ENCODE measurements at places on chromosomes 13 and 19. TPM values are rescaled to one million over a fixed set of nuclear protein-coding genes. Genes with fewer than 3 reads are reported as not detected.

GRCh38 chr19:17235971-17236777 is 9.5 kb downstream of the NR2F6 start:
- no peak for DNase-seq

GRCh38 chr13:112240076-112240475 is 136.1 kb upstream of the SPACA7 start:
- DNase-seq, result no peak

DNA sequence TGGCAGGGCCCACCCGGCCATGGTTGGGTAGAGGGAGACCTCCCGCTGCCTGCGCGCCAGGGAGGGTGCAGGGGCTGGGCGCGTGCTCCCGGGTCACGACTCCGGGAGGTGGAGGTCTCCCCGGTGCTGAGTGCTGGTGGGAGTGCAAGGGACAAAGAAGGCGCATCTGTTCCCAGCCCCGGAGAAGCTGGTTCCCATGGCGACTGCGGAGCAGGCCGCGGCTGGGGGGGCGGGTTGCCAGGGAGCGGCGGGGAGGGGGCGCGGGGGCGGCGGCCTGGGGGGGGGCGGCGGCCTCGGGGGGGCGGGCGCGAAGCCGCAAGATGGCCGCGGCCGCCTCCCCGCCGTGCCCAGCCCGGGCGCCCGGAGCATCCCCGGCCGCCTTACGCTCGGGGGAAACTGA is 1.2 kb downstream of the CBARP start:
- no peak for DNase-seq

EVI5L gene
- total RNA-seq, result 19.4 TPM

- no peak for DNase-seq
Observed at GRCh38 chr19:34452723-34453122, 24.5 kb downstream of the UBA2 start.

ANKRD27 gene
- total RNA-seq, result 22.6 TPM

DBP gene
- total RNA-seq, result 14.5 TPM

GRCh38 chr19:16715611-16716010 is 4.0 kb upstream of the NWD1 start:
- DNase-seq, result no peak

- DNase-seq, result no peak
Observed at GRCh38 chr13:111913761-111914140, 153.2 kb upstream of the SOX1 start.

GRCh38 chr13:29457299-29457698 is 138.2 kb downstream of the SLC7A1 start:
- no peak for DNase-seq

DNA sequence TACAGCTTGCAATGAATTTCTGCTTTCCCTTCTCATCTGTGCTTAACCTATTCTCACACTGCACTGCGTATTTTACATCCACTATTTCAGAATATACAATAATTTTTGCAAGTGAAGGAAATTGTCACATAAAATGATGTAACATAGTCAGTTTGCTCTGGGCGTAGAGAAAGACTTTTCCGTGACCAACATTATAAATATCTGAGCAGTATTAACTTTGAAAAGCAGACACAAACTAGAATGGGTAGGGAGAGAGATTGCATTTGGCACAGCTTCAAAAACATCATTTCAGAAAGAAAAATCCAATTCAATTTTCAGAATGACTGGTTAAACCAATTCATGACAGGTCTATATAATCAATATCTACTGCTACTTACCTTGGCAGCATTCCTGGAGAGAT is 352.5 kb upstream of the MIR17HG start:
- DNase-seq, result no peak

FUT3 gene
- total RNA-seq, result not detected

DNA sequence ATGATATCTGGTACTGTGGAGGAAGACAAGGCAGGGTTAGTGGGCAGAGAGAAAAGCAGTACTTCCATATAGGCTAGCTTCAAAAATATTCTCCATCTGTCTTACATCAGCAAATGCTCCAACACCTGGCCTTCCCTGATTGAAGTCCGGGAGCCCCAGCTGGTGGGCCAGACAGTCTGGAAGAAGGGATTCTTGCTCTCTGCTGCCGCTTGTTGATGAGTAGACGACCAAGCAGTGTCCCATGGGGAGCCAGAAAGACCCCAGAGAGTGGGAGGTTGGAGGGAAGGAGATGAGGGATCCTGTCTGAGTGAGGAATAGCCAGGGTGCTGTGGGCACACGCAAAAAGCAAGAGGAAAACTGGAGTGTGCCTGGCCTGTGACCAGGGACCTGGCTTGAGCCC is 95.1 kb downstream of the ATP8A2 start:
- no peak for DNase-seq

GRCh38 chr13:23858546-23858945 is 30.7 kb downstream of the MIPEP start:
- DNase-seq, result no peak

GRCh38 chr13:52104624-52105023 is 24.2 kb downstream of the NEK5 start:
- DNase-seq, result no peak

GRCh38 chr13:44236801-44237207 is 136.8 kb upstream of the SERP2 start:
- no peak for DNase-seq

DNA sequence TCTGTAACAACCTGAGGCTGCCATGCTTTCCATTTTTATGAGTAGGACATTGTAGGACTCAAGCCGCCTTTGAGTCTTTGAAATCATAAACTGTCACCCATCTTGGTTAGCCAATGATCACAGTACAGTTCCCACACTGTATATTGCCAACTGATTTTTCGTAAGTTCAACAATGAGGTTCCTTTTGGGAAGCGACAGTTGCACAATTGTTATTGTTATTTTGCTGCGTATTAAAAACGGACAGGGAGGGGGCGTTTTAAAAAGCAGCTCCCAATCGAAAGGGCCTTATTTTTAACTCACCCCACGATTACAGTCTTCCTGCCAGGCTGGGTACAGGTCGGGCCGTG is 601 bp downstream of the SLC46A3 start:
- DNase-seq, result no peak

DNA sequence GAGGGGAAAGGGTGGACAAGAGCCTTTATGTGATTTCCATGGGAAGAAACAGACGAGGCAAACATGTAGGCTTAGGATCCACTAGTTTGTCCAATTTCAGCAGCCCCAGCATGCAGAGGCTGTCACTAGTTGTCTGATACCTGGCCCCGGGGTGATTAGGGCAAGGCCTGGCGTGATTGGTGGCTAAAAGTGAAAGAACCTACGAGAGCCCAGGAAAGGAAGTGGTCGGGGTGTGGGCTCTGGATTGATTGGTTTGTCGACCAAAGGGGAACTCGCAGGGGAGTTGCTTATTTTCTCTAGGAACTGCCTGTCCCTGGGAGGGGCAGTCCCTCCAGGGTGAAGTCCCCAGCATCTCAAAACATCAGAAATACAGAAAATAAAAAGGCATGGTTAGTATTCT is 64.2 kb upstream of the UQCRFS1 start:
- DNase-seq, result no peak

- no peak for DNase-seq
Observed at GRCh38 chr13:69199664-69200063, 908.0 kb upstream of the ATXN8OS start.

DNA sequence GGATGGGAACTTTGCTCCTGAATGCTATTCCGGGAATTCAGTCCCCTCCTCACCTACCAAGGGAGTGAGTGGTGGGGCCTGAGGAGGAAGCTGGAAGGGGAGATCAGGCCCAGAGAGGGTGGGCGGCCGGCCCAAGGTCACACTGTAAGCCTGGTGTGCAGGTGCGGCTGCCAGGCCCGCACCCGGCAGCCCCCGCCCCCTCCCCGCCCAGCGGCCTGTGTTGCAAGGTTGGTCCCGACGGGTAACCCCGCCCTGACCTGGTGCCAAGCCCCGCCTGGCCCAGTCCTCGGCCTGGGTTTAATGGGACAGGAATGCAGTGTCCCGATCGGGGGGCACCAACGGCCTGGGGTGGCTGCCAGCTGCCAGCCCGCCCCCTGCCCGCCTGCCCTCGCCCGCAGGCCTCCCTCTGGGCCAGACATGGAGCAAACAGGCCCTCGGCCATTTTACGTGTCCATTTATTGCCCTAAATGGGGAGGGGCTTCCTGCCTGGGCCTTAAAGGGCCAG is 5.5 kb downstream of the ZBTB7A start:
- DNase-seq, result peak; percentile 91

- DNase-seq, result peak; percentile 76
Observed at GRCh38 chr19:13987101-13987890, 18.8 kb downstream of the RFX1 start.

KMT2B gene
- 16.3 TPM for total RNA-seq

GRCh38 chr19:56309511-56310185 is 5.0 kb downstream of the ZSCAN5A start:
- peak; percentile 70 for DNase-seq

GRCh38 chr13:103895835-103896531 is 829.8 kb upstream of the SLC10A2 start:
- DNase-seq, result no peak

RXFP2 gene
- not detected for total RNA-seq

GRCh38 chr13:109426690-109426990 is 359.7 kb downstream of the IRS2 start:
- DNase-seq, result no peak

DNA sequence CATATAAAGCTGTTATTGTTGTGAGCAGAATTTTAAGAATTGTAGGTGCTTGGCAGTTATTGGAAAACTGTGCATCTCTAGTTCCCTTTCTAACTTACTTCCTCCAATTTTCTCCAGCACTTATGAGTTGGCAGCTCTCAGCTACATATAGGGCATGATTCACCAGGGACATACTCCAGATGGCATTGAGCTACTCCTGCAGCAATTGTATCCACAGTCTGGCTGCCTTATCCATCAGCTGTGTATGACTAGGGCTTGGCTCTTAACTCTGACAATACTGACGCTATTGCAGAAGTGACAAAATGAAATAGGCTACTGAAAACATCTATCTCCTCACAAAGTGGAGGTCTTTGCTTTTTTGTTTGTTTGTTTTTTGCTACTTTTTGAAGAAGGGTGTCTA is 276.7 kb downstream of the POU4F1 start:
- DNase-seq, result no peak

DNA sequence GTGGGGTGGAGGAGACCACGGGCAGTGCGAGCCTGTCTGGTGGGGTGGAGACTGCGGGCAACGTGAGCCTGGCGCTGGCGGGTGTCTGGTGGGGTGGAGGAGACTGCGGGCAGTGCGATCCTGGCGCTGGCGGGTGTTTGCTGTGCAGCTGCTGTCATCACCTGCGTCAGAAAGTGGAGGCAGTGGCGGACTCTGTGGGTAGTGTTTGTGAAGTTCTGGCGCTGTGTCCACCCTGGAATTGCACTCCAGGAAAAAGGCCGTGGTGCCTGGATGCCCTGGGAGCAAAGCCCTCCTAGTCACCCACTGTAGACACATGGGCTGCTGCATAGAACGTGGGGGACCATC is 6.2 kb downstream of the TEX29 start:
- DNase-seq, result no peak

NLRP11 gene
- total RNA-seq, result not detected

DNA sequence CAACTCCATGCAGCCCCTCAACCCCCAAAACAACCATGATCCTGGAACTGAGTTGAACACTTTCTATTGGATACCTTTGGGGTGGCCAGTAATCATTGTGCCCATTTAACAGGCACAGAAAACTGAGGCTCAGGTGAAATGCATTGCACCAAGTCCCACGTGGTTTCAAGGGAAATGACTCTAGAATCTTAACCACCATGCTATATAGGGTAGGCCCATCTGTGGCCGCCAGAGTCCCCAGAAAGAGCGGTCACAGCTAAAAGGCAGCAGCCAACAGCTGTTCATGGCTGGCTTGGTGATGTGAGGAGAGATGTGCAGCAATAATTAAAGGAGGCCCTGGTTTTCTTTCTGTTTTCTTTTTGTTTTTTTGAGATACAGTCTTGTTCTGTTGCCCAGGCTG is 2.6 kb downstream of the CNN1 start:
- no peak for DNase-seq

DNA sequence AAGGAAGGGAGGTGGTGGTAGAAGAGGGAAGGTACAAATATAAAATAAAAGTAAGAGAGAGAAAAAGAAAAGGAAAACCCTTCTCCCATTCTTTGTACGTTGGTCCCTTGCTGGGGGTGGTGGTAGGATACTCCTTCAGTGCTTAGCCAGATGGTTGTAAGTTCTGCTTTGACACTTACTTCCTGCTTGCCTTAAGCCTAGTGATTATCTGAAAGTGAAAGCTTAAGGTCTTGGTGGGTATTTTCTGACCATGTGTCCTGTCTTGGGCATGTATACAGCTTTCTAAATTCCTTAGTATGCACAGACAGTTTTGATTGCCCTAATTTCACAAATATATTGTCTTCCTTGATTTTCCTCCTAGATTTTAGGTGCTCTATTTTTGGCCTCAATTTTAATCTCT is 314.8 kb downstream of the PCDH17 start:
- DNase-seq, result no peak

DNA sequence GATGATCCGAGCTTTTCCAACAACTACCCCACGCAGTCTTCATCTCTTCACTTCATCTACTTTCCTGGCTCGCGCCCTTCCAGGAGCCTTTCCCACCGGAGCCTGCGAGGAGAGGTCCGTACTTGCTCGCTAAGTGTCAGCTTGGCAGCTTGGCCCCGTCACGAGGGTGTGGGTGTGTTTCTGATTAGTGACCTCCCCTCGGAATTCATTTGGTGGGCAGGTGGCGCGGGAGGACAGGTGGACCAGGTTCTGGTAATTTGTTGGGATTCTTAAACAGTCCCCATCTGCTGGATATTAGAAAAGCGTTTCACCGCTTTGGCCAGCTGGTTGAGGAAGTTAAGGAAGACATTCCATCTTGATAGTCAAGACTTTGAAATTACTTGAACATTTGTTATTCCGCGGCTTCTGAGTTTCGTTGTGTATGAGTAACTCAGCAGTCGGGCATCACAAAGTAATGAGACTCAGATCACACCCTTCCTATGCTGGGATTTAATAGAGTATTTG is 515 bp downstream of the UFM1 start:
- peak; percentile 77 for DNase-seq

DNA sequence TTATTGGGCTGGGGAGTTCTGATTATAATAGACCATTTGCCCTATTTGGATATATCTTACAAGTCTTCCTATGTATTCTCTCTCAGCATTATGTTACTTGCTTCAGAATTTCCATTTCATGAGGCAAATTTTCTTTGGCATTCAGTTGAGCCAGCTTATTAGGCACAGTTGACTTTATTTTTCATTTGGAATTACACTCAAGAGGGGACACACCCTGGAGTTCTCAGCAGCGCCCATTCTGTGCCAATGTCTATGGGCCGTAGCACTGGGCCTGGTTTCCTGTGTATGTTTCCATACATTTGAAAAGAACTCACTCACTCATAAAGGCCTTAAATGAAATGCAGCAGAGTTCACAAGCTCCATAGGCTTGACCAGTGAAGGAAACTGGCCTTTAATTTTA is 138.5 kb downstream of the KLF12 start:
- no peak for DNase-seq

Data from Right ventricle myocardium superior (tissue), 1 donor.